CD4-positive, alpha-beta T cell treated with Interleukin-1 beta for 1 hour (primary cell): ENCODE measurements at places on chromosomes 2 and 18.
A peak's percentile ranks its signal among the peaks of the same experiment; 100 is the strongest.

DNA sequence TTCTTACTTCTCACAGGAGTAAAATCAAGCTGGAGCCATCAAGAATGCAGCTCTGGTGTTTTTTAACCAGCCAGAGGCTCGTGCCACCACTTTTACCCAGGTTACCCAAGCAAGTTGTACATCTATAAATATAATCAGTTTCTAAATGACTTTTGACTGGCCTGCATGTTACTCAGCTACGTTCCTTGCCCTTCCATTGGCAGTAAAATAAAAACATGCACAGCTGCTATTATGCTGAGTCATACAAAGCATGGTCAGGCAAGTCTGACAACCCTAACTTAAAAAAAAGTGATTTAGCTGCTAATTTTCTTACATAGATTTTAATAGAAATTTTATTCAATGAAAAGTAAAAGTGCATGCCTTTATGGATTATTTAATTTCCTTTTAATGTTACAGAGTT lies 111.7 kb upstream of the CSRNP3 start:
- DNase-seq, result no peak

DNA sequence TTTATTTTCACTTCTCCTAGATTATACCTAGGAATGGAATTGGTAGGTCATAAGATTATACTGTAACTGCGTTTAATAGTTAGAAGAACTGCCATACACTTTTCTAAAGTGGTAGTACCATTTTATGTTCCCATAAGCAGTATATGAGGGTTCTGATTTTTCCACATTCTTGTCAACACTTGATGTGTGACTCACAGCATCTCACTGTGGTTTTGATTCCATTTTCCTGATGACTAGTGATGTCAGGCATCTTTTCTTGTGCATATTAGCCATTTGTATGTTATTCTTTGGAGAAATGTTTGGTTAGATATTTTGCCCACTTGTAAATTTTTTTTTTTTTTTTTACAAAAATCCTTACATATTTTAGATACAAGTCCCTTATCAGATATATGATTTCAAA lies 2.3 kb downstream of the DCAF17 start:
- DNase-seq, result no peak

DNA sequence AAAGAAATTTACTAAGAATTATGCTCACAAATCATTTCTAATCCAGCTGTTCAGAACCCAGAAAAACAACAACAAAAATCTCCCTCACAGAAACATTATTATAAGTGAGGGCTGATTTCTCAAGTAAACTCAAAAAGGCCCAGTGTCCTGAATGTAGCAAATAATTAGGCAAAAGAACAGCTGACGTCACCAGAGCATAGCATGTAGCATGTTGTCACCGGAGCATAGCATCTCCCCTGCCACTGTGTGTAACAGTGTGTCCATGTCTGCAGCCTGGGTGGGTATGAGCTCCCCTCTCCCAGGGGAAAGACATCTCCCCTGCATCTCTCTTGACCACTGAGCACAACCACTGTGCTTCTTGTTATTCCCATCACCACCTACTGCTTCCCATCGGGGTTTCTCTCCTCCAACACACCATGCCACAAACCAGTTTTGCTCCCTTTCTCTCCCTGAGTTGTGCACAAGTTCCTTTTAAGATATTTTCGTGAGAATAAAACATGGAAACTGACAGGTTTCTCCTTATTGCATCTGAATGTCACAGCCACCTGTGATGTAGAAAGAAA lies 126.7 kb downstream of the CABYR start:
- DNase-seq, result no peak

DNA sequence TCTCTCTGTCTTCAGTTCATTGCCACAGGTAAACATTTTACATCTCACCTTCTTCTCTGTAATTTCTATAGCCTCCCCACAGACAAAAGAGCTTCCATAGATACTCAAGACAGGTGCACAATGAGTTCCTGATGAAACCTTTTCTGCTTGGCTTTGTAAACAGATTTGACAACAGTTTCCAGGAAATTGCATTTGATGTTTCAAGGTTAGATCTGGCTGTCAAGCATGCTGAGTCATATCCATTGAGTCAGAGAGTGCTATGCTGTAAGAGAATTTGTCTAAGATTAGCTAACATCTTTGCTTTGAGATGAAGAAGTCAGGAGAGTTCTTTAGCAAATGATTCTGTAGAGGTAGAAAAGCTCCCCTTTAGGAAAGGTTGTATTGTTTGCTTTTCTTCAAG lies 40.6 kb upstream of the MAP2 start:
- no peak for DNase-seq

GRCh38 chr18:74507927-74508326 lies 11.8 kb downstream of the CNDP2 start:
- no peak for DNase-seq

- DNase-seq, result no peak
Observed at GRCh38 chr2:108412995-108413710, 35.4 kb downstream of the SULT1C4 start.

DNA sequence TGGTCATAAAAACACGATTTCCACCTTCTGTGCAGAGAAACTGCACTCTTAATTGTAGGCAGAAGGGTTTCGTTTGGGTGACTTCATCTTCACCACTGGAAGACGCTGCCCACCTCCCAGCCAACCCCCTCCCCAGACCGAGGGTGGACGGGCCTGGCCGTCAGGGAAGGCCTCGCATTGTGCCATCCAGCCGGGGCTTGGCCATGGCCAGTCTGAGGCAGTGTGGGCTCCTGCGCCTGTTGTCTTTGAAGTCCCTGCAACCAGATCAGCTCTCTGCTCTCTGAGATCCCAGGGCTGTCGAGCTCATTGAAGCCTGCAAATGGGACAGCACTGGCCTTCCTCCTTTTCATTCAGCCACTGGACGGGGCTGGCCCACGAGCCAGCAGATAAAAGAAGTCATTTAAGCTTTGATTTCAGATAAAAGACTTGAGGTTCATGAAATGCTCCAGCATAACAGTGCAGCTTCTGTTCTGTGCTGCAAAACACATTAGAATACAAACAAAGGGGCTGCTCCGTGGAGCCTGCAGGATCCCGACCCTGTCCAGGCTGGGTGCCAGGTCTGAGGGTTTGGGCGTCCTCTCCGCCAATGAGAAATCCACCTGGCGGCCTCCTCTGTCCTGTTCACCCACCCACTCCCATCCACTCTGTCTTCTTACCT lies 253.5 kb downstream of the LDLRAD4 start:
- DNase-seq, result no peak

DNA sequence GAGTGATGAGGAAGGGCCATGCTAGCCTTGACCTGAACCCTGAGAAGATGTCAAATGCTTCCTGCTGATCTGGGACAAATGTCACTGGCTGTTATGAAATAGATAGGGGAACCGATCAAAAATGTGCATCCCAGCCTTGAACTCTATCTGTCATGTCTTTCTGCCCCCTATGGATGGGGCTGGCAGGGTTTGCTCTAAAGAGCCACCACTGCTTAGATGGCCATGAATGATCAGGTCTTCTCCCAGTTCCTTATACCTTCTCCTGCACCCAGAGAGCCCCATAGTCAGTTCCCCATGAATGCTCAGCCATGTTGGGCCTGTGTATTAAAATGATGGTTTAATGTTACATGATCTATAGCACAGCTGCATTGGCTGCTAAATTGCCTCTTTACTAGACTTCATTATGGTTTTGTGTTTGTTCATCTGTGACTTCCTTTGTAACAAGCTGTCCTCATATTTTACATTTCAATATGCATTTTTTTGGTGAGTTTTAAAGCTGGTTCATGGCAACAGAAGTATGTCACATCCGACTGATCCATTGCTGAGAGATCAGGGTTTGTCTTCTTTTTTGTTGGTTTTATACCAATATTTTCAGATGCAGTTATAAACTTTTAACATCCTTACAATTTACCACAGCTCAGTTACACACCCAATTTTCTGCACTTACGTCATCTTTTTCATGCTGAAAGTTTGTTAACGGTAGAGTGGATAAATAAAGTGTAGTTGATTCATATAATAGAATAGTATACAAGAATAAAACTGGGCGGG lies 56.3 kb upstream of the SMAD2 start:
- no peak for DNase-seq

DNA sequence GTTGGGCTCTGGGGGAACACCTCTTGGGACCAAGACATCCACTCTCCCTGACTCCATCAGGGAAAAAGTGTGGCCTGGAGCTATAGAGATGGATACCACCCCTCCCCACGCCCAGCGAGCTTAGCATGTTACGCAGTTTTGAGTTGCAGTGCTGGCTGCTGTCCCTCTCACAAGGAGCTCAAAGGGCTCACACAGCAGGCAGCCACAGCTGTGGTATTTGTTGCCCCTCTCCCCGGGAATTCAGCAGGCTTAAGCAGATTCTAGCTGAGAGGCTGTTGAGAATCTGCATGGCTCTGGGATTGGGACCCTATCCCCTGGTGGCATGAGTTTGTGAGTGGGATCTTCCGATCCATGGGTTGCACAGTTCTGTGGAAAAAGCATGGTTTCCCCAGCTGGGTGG lies 673.1 kb upstream of the FSHR start:
- DNase-seq, result no peak

GRCh38 chr18:68399721-68400120 lies 315.2 kb downstream of the TMX3 start:
- DNase-seq, result no peak

DNA sequence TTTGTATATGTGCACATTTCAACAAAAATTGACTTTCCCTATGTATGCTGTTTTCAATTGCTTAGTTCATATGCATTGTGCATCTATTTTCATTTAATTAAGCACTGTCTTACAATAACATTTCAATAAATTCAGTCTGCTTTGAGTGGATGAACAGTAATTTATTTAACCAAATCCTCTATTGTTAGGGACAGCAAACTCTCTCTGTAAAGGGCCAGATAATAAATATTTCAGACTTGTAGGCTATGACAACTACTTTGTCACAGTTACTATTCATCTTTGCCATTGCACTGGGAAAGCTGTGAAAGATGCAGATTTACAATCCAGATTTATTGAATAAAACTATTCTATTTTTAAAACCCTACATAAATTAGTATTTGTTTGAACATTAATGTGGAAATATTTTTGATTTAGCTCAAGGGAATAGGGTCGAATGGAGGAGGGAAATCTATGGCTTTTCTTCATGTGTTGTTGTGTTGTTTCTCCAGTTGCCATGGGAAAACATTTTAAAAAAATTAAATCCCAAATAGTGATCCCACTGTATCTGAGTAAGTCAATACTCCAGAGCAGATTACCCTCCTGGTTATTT lies 14.2 kb upstream of the RAB27B start:
- DNase-seq, result no peak

DNA sequence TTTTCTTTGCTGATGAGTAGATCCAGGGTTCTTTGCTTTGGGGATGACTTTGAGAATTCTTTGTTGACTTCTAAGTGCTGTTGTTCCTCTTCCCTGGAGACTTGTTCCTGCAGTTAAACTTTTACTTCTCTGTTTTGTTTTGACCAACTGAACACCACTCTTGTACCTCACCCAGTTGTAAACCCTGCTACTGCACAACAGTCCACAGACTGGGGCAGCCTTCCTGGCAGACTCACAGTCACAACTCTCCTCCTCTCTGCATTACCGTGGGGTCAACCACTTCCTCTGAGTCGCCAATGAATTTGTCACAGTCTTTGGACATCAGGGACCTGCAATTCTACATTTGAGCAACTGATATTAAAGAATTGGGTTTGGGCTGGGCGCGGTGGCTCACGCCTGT lies 3.8 kb upstream of the SLC8A1 start:
- DNase-seq, result peak; percentile 66

DNA sequence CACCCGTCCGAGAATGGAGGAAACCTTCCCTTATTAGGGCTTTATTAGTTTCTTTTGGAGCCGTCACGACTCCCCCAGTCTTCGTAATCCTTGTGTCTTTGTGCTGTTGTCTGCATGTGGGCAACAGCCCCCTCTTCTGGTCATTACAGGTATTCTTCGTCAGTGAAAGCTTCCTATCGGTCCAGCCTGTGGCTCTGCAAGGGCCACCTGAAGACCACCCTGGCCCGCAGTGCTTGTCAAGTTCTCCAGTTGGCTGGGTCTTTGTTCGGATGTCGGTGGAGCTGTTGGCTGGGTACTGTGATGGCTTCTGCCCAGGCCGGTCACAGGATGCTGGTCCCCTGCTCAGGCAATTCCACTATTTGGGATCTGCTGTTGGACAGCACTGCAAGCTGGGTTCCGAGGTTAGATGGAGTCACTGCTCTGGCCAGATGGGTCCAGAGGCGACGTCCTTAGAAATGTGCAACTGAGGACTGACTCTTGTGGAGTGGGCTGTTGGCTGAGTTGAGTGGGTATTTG lies 19.2 kb downstream of the E2F6 start:
- DNase-seq, result peak; percentile 47

- DNase-seq, result no peak
Observed at GRCh38 chr18:46732201-46732600, 24.7 kb downstream of the ST8SIA5 start.

DNA sequence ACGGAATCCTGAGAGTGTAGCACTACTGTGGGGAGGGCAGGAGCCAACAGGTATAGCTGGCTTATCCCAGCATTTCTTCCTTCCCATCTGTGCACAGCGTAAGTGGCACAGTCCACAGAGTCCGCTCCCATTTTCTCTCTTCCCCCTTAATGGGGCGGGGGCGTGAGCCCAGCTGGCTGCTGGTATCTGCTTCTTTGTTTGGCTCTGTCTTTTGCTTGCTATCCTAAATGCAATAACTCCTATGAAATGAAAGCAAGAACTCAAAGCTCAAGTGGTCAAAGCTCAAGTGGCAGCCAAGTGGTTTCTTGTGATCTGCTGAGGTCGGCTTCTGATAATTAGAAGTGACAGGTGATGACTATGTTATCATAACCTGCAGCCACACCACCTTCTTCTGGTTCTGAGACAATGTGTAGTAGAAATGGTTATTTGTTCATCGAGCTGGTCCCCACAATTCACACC lies 192.7 kb downstream of the PLCL1 start:
- no peak for DNase-seq

DNA sequence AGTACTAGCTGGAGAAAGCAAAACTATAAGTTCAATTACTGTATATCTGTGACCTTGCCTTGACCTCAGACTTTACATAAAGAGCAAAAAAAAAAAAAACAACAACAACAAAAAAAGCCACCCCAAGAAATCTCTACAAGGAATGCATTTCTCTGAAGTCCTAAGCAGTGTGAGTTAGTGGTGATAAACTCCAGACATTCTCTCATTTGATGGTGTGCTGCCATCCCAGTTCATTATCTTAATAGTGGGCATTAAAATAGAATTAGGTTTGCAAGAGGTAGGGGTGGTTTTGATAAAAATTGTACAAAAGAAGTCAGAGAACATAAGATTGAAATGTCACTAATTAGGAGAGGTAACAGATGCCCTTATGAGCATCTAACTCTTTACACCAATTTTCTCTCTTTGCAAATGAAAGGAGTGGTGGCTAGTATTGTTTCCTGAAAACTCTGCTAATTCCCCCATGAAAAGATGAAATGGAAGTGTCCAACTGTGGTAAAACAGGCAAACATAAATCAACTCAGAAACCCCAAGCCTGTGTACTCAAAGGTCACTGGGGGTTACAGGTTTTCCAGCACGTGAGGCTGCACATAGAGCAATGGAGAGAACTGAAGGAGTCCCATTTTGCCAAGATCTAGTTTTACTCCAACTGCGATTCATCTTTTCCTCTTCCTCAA lies 131.9 kb downstream of the MEIS1 start:
- no peak for DNase-seq

- no peak for DNase-seq
Observed at GRCh38 chr18:22456116-22456480, 38.4 kb upstream of the CTAGE1 start.
